Stimulated activated CD8-positive, alpha-beta memory T cell treated with anti-CD3 and anti-CD28 coated beads, Interleukin-4, amount 100 ng/mL, for 4 hours (primary cell): ENCODE measurements at places on chromosomes 7 and 10.

GRCh38 chr10:119845656-119846055 is 27.0 kb downstream of the MCMBP start:
- DNase-seq: no peak

DNA sequence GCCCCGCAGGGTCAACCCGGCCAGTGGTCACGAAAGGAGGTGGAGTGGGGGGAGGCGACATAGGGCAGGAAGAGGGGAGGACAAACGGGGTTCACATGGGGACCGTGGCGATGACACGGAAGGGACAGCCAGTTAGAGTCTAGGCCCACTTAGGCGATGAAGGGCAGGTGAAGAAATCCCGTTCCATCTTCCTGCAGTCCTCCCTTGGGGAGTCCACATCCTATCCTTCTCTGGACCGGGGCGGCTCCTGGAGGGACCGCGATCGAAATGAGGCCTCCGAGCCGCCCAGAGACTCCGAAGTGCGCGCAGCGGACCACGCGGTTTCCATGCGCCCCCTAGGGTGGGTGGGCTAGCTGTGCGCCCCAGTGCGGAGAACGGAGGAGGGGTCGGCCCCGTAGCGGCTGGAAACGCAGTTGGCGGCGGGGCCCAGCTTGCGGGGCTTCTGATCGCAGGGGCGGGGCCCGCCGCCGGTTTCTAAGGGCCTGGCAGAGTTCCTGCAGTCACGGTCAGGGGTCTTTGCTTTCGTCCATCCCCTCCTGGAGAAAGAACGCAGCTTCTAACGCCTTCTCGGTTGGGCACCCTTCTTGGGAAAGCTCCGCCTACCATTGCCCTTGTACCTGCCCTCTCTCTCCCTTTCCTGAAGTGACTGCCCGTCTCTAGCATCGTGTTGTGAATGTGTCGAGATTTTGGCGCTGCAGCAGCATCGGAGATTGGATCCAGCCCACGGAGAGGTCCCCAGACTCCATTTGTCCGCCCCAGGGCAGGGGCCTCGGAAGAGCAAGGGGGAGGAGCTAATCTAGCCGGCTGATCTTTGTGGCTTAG is 17.9 kb upstream of the TMEM225B start:
- peak; percentile 26 for DNase-seq

- no peak for DNase-seq
These were observed 104.3 kb downstream of the TCERG1L start for GRCh38 chr10:131207176-131207575.

DNA sequence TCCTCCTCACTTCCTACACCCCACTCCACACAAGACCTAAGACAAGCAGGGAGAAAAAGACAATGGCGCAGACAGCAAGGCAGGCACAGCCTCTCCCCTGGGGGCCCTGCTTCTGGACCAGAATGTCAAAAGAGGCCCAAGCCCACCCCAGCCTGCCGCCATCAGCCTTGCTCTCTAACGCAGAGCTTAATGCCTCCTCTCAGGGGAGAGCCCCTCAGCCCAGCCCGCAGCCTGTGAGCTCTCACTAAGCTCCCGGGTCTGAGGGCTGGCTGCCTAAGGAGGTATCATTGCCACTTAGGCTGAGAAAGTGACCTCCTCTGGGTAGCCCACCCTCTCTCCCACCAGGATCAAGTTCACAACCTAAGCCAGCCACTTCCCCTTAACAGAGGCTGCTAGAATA is 16.7 kb downstream of the SLIT1 start:
- no peak for DNase-seq

DNA sequence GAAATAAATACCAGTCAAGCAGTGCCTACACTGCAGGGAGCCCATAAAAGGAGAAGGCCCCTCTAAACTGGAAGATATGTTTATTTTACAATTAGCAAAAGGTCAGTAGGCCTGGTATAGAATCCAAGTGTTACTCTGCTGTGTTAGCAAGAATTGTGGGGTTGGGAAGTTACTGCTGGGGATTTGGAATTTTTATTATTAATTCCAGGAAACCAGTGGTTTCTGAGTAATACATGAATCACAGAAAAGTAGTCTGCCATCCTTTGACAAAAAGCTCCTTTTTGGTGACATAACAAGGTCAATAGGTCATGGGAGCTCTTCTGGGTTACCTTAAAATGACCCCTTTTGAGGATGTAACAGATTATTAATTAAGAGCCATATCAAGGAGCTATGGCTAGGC is 67.4 kb downstream of the ZNF92 start:
- no peak for DNase-seq

GRCh38 chr10:87746911-87747310 is 71.1 kb downstream of the ATAD1 start:
- no peak for DNase-seq

DNA sequence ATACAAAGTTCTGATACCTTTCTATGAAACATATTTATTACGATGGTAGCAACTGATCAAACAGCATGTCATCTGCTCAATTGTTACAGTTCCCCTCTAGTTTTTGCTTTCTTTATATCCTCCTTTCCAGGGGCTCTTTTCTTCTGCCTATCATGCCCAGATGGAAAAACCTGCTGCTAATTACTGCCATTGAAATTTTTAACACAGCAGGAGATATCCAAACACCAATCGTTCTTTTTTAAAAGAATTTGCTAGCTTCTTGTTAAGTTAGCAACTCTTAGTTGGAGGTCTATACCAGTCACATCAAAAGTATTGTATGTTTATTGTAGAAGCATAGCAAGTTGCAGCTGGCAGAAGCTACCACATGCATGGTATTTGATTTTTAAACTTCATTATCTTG is 768.5 kb downstream of the NXPH1 start:
- DNase-seq: no peak
